ENCODE measurements at places on chromosomes 7 and 10.

GRCh38 chr10:45353186-45353585 is 20.8 kb upstream of the ALOX5 start:
- DNase-seq, result no peak

GRCh38 chr10:72935361-72935760 is 19.2 kb downstream of the PLA2G12B start:
- DNase-seq, result no peak

- DNase-seq, result no peak
Observed at GRCh38 chr10:62985807-62986600, 147.1 kb upstream of the NRBF2 start.

DNA sequence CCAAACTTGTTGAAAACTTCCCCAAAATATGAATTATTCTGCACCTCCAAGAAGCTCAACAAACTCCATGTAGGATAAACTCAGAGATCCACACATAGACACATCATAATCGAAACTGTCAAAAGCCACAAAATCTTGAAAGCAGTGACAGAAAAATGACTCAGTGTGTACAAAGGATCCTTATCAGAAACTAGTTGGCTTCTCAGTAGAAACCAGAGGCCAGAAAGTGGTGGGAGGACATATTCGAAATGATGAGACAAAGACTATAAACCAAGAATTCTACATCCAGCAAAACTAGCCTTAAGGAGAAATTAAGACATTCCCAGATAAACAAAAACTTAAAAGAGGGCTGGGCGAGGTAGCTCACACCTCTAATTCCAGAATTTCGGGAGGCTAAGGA is 38.5 kb downstream of the MCMBP start:
- no peak for DNase-seq

DNA sequence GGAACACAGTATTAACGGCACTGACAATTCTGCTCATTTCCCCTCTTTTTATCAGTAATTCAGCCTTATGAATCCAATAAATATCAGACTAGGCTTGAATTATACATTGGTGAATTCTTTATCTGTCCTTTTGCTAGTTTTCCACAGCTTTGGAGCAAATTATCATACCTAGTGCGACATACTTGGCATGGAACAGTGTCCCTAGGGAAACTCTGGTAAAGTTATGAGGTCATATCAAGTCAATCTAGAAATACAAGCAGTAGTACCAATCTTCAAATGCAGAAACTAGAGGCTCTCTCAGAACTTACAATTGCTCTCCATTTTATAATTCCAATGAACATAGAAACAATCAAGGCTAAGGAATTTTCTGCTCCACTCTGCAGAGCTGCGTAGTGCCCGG is 449.3 kb upstream of the NPVF start:
- no peak for DNase-seq

- no peak for DNase-seq
Observed at GRCh38 chr10:4514445-4515108, 311.4 kb upstream of the AKR1E2 start.

DNA sequence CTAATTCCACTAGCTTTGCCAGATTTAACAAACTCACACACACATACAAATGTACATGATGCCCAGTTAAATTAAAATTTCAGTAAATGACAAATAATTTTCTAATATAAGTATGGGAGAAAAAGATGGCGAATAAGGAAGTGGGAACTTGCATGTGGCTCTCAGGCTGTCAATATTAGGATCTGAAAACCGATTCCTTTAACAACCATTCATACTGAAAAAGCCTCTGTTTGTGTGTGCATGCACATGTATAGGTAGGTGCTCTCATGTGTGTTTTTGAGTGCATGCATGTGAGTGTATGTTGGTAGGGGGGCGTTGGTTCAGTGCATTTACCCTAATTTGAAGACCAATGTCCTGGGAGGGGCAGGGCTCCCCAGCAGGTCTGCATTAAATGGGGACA is 125.3 kb downstream of the HTR7 start:
- DNase-seq, result no peak

- DNase-seq, result no peak
Observed at GRCh38 chr7:107041097-107041496, 3.4 kb upstream of the PRKAR2B start.

GRCh38 chr10:2682491-2682890 is 384.9 kb upstream of the PFKP start:
- DNase-seq, result no peak

Data from activated CD4-positive, CD25-positive, alpha-beta regulatory T cell (primary cell).